ENCODE measurements at places on chromosomes 6 and 20.

DNA sequence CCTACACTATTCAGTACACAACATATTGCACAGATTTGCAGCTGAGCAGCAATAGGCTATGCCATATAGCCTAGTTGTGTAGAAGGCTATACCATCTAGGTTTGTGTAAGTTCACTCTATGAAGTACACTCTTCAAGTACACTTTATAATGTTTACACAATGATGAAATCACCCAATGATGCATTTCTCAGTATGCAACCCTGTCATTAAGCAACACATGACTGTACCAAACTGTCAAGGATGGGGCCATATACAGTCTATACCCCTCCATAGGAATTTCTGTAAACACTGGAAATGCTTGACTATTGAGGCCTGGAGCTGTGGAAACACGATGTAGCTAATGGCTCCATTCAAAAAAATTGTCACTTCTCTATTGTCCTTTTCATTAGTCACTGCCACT is 535.4 kb downstream of the EPM2A start:
- DNase-seq = no peak

GRCh38 chr20:34012330-34012729 is 18.6 kb downstream of the RALY start:
- DNase-seq = no peak

- DNase-seq = no peak
These were observed 44.7 kb downstream of the FAM50B start for GRCh38 chr6:3893917-3894316.

DNA sequence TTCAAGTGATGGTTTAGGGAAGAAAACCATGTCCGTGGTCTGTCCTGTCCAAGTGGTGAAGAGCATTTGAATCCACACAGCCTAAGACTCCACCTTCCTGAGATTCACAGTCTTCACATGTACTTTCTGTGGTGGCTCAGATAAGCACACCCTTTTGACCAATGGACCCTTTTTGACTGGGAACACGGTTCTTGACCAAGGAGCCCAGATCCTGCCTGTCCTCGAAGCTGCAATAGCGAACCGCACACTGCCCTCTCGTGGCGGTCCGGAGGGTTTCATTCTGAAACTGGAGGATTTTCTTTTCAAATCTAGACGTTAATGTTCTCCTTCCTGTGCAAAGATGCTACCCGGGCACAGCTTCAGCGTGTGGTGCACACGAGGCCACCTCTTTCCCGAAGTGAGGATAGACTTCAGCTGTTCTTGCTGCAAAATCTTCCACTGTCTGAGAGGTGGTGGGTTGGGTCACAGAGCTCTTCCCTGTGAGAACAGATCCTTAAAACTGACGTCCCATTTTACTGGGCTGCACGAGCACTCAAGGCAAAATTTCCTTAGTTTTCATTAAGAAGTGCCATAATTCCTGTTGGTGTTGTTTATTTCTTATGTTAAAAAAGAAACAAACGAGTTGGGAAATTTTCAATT is 90.5 kb downstream of the SYNJ2 start:
- peak; percentile 29 for DNase-seq

- no peak for DNase-seq
These were observed 15.3 kb downstream of the PRDM1 start for GRCh38 chr6:106101466-106101865.

DNA sequence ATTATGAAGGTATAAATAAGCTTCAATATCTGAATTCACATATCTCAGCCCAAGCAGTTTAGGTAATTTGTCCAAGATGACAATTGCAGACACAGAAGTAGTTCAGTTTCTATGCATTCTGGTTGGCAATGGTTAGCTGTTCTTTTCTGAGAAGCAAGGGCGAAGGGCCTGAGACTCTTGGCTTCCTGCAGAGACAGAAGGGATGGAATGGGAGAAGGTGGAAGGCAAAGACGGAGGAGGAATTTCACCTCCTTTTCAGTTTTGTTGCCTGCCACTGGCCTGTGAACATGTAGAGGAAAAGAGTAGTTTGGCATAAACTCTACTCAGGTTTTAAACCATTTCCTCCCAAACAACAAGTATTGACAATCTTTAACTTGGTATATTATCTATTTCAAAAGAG is 180.7 kb upstream of the HS3ST5 start:
- DNase-seq = no peak

GRCh38 chr6:30122515-30122914 is 9.6 kb upstream of the TRIM31 start:
- DNase-seq = no peak

All from effector CD8-positive, alpha-beta T cell (primary cell).